Fibroblast of gingiva (primary cell): ENCODE measurements at places on chromosomes 2 and 18.

DNA sequence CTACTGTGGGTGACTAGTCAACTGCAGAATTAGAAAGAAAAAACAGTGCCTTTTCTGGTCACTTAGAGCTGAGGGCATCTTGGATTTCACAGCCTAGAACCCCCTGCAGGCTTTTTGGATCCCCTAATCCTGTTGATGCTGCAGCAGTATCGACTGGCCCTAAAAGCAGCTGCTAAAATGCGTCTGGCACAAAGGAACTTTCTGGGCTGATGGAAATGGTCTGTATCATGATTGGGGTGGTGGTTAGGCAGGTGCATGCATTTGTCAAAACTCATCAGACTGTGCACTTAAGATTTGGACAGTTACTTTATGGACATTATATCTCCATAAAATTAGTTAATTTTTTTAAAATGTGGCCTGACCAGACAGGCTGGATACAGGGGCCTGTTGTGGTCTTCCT is 149.8 kb downstream of the KLHL29 start:
- DNase-seq, result no peak

GRCh38 chr2:120779781-120780283 is 44.2 kb downstream of the GLI2 start:
- DNase-seq, result no peak

DNA sequence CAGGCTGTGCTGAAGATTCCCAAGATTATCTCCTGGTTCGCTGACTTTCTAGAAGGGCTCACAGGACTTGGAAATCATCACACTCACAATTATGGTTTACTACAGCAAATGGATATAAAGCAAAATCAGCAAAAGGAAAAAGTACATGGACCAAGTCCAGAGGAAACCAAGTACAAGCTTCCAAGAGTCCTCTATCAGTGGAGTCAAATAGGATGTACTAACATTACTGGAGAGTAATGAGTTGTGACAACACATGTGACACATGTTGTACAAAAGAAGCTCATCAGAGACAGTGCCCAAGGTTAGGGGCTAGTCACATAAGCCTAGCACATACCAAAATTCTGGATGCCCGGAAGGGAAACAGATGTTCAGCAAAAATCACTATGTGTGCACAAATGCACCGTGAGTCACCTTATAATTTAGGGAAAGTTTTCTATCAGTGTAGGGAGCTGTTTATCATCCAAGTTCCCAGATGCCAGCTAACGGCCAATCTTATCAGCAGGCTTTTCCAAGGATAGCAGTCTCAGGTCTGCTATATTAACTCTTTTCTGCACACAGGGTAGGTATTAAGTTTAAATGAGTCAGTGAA is 9.5 kb downstream of the TMEM237 start:
- DNase-seq, result no peak

DNA sequence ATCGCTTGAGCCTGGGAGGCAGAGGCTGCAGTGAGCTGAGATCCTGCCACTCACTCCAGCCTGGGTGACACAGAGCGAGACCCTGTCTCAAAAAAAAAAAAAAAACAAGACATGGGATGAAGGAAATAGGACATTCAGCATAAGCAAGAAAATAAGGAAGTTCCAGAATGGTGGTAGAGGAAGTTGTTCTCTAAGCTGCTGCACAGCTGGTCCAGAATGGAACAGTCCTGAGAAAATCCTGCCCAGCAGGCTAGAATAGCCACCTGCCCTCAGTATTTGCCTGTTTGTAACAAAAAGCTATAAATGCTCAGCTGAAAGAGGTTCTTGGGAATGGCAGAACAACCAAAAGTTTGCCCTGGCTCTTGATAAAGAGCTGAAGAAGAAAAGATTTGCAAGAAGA is 11.1 kb upstream of the MAPRE3 start:
- no peak for DNase-seq
